AG09319 (cell line): ENCODE measurements at places on chromosomes 4 and X.

GRCh38 chr4:94889946-94890345 lies 132.2 kb downstream of the BMPR1B start:
- peak; percentile 1 for DNase-seq

GRCh38 chr4:141021397-141022110 lies 111.7 kb downstream of the RNF150 start:
- no peak for DNase-seq

DNA sequence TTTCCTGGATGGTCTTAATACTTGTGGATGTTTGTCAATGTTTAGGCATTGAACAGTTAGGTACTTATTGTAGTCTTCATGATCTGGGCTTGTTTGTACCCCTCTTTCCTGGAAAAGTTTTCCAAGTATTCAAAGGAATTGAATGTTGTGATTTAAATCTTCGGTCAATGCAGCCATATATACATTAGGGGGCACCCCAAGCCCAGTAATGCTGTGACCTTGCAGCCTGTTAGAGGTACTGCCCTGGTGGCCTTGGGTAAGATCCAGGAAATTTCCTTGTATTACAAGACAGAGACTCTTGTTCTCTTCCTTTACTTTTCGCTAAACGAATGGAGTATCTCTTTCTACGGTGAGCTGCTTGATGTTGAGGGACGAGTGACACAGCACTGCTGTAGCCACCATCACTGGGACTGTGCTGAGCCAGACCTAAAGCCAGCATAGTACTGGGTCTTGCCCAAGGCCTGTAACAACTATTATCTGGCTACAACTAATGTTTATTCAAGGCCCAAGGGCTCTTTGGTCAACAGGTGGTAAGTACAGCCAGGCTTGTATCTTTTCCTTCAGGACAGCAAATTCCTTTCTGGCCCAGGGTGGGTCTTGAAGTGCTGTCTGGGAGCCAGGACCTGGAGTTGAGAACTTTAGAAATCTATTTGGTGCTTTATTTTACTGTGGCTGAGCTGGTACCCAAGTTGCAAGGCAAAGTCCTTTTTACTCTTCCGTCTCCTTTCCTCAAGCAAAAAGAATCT lies 118.3 kb upstream of the ATOH1 start:
- DNase-seq = no peak

DNA sequence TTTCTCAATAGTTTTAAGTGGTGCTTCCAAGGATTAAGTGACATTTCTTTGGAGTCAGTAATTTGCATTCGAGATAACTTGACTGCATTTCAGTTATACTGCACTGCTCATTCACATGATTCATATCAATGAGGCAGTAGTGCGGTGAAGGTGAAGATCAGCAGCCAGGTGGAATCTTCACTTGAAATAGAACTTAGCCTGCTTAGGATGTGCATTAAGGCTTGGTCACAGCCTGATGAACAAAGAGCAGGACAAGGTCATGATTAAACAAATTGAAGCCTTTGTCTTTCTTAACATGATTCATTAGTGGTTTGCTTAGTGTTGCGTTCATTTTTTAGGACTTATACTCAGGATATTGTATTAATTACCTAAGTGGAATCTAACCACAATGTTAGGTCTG lies 212.1 kb upstream of the GALNTL6 start:
- DNase-seq = no peak

DNA sequence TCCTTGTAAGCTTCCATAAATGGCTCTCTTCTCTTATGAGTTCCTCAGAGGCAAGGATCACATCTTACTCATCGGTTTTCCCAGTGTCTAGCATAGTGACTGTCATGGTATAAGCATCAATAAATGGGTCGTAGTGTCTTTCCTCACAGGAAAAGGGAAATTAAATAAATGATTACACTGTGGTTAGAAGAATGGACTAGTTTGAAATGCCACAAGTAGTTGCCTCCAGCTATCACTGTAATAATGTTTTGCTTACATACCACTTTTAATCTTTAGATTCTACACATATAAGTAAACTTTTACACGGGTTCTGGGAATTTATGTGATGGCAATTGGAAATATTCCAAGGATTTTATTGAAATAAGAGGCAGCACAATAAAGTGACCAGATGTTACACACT lies 152.8 kb upstream of the CXorf51A start:
- no peak for DNase-seq

DNA sequence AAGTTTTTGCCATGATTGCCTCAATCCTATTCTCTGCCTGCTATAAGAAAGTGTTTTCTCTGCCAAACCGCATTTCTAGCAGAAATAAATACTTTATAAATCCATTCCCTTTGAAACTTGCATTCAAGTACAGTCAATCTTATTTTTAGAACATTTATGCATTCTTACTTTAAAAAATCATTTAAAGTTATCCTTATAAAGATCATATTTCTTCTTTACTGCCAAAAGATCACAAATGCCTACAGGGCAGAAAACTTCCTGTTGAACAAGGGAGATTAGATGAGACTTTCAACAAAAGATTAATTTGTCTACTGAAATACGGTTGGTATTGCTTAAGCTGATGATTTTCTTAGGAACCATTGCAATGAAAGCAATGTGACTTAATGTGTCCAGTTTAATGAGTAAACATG lies 207.2 kb upstream of the SLIT2 start:
- peak; percentile 39 for DNase-seq

GRCh38 chr4:101237773-101238172 lies 109.6 kb downstream of the PPP3CA start:
- DNase-seq = no peak

GRCh38 chrX:148611993-148612392 lies 111.6 kb downstream of the AFF2 start:
- no peak for DNase-seq

- no peak for DNase-seq
Measured at GRCh38 chr4:123941306-123941705, 544.7 kb downstream of the SPRY1 start.
